Activated naive CD4-positive, alpha-beta T cell treated with Interleukin-2 at 50 U/mL for 16 hours (primary cell): ENCODE measurements at places on chromosomes 1 and 21.

DNA sequence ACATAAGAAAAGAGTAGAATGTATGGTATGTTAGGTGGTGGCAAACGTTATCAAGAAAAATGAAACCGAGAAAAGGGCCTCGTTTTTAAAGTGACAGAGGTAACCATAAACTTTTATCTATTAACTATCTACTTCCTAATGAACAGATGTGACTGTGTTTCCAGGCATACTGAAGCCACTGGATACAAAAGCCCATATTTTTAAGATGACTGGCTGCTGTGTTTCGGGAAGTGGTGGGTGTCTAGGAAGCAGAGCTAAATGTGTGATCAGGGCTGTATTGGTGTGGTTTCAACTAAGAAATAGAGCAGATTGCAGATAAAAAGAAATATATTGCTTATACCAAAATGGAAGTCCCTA lies 71.8 kb downstream of the CHRM3 start:
- no peak for DNase-seq

GRCh38 chr1:237901299-237901934 lies 10.7 kb upstream of the ZP4 start:
- DNase-seq = no peak

DNA sequence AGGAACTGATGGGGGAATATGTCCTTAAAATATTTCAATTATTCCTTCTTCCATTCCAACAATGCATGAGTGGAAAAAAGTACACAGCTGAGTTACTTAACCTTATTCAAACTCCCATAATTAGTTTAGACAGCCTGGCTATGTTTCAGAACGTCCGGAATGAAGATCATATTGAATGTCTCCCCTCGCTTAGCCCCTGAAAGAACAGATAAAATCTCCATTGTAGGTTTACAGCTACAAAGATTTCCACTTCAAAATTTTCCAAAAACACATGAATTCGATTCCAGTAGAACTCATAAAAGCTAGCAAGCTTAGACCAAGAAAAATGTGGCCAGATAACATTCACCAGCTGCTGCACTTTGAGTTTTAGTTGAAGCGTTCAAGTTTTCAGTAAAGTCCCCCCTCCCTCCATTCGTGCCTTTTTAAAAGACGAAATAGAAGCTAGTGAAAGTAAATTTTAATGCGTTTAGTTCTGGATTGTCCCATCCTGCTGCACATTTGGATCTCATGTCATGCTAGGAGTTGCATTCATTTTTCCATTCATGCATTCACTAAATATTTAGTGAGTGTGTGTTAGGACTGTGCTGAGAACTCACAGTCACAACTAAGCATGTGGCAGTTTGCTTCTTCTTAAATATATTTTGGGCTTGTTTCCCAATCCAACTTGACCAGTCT lies 29.4 kb upstream of the SSX2IP start:
- DNase-seq = no peak

- peak; percentile 23 for DNase-seq
These were observed 49.2 kb upstream of the PAX7 start for GRCh38 chr1:18581420-18581880.

DNA sequence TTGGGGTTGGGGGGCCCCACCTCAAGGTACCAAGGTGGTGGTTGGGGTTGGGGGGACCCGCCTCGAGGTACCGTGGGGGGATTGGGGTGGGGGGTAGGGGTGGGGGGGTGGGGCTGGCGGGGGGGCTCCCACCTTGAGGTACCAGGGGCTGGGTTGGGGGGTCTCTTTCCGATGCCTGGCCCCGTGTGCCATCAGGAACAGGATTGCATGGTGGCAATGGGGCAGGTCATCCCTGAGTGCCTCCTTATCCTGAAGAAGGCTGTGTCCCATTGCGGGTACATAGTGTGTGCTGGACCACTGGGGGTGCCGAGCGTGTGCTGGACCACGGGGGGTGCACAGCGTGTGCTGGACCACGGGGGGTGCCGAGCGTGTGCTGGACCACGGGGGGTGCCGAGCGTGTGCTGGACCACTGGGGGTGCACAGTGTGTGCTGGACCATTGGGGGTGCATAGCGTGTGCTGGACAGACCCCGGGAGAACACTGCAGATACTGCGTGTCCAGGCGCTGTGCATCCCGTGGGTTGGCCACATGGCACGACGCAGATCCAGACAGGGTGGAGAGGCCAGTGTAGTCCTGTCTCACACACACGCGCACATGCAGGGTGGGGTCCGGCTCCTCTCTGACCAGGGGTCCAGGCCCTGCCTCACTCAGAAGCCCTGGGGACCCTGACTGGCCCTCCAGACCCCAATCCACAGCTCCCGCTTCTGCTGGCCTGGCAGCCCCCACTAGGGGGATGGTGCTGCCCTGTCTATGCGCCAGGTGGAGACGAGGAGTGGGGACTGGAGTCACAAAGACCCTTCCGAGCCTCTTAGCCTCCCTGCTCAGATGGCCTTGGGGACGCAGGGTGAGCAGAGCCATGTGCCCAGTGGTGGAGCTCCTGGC lies 4.2 kb downstream of the SCNN1D start:
- DNase-seq = no peak

DNA sequence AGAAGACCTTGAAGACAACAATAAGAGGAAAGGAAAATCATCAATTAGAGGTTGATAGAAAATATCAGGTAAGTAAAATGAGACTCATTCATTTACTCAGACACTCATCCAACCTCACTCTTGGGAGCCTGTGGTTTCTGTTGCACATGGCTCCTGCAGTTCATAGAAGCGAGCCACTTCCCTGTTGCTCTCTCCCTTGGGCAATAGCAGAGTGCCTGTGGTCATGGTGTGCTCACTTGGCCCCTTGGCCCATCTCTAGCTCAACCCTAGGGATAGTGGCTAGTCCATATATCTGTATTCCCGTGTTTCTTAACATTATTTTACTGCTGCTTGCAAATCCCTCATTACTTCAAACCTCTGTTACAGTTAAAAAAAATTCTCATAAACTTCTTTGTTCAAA lies 368.6 kb downstream of the PTPRC start:
- DNase-seq = no peak

GRCh38 chr1:156813750-156814570 lies 2.7 kb downstream of the SH2D2A start:
- peak; percentile 74 for DNase-seq

- no peak for DNase-seq
These were observed 300.0 kb upstream of the VAMP3 start for GRCh38 chr1:7470904-7471638.

DNA sequence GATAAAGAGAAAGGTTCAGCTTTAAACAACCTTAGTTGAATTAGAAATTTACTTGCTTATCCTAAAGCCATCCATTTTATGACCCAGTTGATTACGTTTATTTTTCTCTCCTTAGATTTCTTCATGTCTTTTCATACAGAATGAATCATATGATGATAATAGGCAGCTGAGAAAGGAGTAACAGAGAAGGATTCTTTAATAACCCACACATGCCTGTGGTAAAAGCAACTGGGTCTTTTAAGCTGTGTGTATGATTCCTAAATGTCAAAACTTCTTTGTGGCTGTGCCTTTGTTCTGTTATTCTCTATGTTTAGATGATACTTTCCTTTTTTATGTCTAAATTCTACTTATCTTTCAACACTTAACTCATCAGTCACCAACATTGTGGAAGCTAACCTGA lies 626.5 kb downstream of the NCAM2 start:
- DNase-seq = no peak
